Stimulated activated CD8-positive, alpha-beta memory T cell treated with anti-CD3 and anti-CD28 coated beads, Interleukin-2, amount 100 ng/mL, for 1 hour (primary cell): ENCODE measurements at places on chromosomes 2 and 18.

- no peak for DNase-seq
These were observed 124.2 kb downstream of the NFATC1 start for GRCh38 chr18:79519751-79520477.

GRCh38 chr2:84832772-84833461 lies 48.0 kb downstream of the TRABD2A start:
- no peak for DNase-seq

DNA sequence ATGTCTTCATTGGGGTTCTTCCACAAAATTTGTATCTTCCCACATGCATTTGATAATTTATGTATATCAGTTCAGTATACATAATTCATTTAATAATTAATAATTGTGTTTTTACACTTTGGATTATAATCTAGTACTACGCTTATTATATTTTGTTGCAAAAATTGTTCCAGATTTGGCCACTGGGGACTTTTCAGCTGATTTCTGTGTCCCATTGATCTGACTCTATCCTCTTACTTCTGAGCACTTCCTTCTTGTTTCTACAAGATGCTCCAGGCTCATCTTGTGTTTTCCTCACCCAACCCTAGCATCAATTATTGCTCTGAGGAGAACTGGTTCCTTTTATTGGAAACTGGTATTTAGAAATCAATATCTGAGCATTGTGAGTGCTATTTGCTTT lies 215.3 kb upstream of the CDH19 start:
- no peak for DNase-seq

- no peak for DNase-seq
These were observed 18.9 kb upstream of the THOC1 start for GRCh38 chr18:286515-287310.

- no peak for DNase-seq
These were observed 24.1 kb downstream of the MTX2 start for GRCh38 chr2:176293334-176293733.

DNA sequence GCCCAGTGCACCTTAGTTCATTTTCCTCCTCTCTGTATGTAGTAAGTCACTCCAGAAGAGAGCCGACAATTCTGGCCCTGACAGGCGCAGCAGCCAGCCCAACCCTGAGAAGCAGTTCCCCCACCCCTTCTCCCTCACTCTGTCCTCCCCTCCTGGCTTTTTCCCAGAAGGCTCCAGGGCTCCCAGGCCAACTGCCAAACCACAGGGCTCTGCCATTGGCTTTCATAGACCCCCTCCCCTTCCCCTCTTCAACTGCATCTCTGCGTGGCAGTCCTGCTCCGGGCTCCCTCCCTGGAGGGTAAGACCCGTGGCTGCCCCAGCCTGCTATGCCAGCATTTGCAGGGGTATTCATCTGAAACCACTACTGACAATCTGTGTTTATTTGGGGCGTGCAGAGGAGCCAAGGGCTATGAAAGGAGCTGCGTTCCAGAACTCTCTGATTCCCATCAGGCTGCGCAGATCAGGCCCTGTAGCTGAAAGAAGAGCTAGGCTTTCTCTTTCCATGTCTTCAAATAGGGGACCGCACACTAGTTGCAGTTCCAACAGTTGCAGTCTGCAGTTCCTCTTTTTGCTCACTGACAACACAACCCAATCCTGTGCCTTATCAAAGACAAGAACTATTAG lies 388.6 kb upstream of the TNP1 start:
- DNase-seq: no peak

DNA sequence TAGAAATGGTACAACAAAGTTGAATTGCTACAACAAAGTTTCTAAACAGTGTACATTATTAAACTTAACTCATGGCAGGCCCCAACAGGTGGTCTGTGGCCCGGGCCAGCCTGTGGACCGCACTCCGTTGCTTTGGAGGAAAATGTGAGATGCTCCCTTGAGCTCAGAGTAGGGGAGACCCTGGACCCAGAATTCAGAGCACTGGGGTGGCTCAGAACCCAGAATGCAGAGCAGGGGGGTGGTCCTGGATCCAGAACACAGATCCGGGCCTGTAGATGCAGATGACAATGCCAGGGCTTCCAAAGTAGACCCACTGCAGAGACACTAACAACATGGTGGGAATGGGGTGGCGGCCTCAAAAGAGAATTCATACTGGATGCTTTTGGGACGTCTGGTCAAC lies 311.0 kb downstream of the NDUFA10 start:
- no peak for DNase-seq
